ENCODE measurements at places on chromosomes 16 and 17. TPM values are rescaled to one million over a fixed set of nuclear protein-coding genes. Genes with fewer than 3 reads are reported as not detected.

GRCh38 chr17:63911657-63912100 is 621 bp upstream of the CSHL1 start:
- peak; percentile 19 for DNase-seq

DNA sequence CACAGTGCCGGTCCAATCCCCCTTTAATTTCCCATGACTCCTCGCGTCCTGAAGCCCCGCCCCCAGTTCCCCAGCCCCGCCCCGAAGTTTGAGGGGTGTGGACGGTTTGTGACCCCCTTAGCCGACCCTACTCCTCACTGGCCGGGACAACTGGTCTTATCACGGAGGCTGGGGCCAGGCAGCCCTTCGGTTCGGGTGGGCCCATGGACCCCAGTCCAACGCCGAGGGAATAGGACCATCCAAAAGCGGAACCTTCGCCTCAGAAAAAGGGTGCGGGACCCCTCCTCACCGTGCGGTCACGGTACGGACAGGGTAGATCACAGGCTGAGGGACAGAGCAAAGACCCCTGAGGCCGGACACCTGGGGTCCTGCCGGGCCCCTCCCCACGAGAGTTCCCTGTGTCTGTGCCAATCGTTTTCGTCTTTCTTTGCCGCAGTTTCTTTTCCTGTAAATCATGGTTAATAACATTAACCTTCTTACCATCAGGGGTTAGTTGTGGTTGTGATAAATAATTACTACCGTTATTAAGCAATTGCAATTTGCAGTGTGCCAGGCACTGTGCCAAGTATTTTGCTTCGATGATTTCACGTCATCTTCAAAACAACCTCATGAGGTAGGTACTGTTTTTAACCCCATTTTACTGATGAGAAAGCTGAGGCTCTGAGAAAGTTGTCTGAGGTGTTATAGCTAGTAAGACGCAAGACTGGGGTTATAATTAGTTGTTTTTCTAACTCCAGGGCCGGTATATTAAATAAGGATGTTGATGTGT is 543 bp downstream of the TMUB2 start:
- DNase-seq: no peak

IL17C gene
- total RNA-seq: 0.43 TPM

PRSS27 gene
- total RNA-seq: 1.2 TPM

USH1G gene
- 1.4 TPM for total RNA-seq

GRCh38 chr16:24348545-24349290 is 92.6 kb downstream of the CACNG3 start:
- DNase-seq: no peak

ZFP3 gene
- total RNA-seq: not detected

DNA sequence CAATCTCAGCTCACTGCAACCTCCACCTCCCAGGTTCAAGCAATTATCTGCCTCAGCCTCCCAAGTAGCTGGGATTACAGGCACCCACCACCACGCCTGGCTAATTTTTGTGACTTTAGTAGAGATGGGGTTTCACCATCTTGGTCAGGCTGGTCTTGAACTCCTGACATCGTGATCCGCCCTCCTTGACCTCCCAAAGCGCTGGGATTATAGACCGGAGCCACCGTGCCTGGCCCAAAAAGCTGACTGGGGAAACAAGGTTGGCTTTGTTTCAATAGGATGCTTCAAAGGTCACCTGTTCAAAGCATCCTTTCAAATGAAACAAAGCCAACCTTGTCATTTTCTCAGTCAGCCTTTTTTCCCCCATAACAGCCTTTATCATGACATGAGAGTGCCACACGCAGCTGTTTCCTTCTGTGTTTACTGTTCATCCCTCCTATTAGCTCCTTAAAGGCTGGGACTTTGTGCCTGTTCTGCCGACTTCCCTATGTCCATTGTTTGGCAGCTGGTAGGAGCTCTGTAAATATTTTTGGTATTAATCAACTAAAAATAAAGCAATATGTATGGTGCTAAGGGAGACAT is 51.1 kb downstream of the ADAMTS18 start:
- no peak for DNase-seq

DNA sequence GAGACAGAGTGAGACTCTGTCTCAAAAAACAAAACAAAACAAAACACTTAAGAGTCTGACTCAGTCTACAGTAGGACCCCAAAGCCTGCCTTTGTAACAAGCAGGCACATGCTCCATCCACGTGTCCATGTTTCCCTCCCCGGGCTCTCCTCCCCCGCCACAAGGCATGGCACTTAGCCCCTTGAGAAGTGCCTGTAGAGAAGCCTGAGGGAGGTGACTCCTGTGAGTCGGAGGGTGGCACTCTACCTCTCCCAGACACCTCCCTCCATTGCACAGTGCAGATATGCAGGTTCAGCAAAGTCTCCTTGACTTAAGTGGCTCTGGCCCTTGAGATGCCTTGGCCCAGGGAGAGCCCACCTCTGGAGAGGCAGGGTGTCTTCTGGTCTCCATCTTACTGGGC is 6.8 kb downstream of the FHOD1 start:
- DNase-seq: no peak

DNA sequence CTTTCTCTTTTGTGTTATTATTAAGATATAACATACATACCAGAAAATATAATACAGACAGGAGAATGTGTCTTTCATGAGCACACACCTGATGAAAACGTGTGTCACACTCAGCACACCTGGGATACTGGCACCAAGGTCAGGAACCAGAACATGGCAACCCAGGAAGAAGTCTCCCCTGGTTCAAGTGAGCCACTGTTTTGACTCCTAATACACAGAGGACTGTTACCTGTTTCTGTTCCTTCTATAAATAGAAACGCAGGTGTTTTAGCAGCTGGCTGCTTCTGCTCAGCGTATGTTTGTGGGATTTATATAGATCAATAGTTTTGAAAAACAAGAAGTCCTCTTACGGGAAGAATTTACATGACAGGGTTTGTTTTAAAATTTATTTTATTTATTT is 3.5 kb downstream of the SEC14L1 start:
- DNase-seq: no peak

DNA sequence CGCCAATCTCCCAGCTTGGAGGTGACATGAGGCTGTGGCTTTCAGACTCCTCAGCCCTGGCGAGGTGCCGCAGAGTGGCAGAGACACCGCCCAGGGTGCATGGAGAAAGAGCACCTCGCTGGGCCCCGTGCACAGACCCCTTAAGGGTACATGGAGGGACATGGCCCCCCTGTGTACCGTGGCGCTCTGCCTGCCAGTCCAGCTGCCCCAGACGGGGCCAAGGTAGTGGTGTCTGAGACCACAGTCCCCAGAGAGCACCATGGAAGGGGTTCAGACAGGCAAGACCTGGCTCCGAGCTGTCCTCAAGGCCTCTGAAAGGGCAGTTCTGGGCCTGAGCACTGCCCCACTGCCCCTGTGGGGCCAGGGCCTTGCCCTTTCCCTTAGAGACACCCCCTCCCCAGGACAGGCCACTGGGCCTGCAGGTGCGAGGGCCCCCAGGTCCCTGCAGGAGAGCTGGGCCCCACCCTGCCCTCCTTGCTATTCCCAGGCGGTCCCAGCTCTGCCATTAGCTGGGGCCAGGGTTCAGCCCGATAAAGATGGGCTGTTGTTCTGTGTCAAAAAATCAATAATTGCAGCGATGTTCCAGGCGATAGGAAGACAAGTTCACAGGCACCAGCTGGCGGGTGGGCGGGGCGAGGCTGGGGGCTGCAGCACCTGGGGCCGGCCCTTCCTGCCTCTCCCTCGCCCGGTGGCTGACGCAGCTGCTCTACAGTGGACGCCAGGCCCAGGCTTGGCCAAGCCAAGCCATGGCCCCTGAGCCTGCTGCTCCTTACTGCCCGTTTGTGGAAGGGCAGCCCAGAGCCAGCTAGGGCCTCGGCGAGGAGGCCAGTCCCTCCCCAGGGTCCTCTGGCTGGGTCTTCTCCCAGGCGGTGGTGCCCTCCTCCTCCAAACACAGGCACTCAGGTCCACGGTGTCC is 51.7 kb downstream of the ZFPM1 start:
- no peak for DNase-seq
